Stimulated activated CD4-positive, alpha-beta T cell treated with anti-CD3 and anti-CD28 coated beads, Interleukin-4, amount 100 ng/mL, for 24 hours (primary cell): ENCODE measurements at places on chromosomes 2 and 18.

DNA sequence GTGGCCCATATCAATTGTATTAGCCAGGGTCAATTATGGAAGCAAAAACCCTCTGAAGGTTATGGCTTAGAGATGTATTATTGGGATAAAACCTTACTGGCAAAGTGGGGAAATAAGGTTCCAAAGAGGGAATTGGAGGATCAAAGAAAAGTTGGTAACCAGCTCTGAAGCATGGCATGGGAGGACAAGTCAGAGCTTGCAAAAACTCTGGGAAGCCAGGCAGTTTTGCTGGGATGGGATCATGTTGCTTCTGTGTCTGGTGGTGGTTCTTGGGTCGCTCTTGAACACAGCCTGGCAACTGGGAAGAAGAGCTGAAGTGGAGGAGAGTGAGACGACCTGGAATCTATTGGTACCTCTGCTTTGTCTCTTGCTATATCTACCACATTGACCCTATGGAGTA, 162.6 kb downstream of the PMAIP1 start:
- DNase-seq, result no peak

- no peak for DNase-seq
Observed at GRCh38 chr2:15749460-15750432, 158.1 kb downstream of the DDX1 start.

- DNase-seq, result no peak
Observed at GRCh38 chr2:58428096-58429013, 187.2 kb upstream of the FANCL start.

DNA sequence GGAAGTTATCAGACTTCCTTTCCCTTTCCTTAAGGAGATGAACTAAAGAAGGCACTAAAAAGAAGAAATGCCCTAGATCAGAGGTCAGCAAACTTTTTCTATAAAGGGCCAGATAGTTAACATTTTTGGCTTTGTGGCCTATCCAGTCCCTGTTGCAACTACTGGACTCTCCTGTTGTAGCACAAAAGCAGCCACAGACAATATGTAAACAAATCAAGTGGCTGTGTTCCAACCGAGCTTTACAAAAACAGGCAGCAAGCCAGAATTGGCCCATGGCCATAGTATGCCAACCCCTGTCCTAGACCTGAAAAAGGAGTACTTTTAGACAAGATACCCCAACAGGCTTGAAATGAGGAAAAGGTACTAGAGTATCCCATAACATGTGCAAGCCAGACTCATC, 10.9 kb downstream of the NHEJ1 start:
- no peak for DNase-seq

- no peak for DNase-seq
Observed at GRCh38 chr18:26386441-26386840, 160.2 kb downstream of the TAF4B start.

DNA sequence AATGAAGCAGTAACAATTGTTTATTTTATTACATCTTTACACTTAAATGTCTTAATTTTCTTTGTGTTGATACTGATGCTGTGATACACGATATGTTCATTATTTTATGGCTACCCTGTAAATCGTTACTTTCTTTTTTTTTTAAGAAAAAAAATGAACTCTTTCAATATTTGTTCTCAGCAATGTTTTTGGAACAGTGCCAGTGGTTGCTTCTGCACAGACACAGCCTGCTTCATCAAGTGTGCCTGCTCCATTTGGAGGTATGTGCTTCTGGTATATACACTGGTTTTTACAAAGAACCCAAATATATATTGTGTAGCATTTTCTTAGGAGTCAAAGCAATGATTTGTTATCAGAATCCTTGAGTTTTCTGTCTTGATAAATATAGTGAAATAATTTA, 62.2 kb upstream of the SCYGR2 start:
- DNase-seq, result no peak

DNA sequence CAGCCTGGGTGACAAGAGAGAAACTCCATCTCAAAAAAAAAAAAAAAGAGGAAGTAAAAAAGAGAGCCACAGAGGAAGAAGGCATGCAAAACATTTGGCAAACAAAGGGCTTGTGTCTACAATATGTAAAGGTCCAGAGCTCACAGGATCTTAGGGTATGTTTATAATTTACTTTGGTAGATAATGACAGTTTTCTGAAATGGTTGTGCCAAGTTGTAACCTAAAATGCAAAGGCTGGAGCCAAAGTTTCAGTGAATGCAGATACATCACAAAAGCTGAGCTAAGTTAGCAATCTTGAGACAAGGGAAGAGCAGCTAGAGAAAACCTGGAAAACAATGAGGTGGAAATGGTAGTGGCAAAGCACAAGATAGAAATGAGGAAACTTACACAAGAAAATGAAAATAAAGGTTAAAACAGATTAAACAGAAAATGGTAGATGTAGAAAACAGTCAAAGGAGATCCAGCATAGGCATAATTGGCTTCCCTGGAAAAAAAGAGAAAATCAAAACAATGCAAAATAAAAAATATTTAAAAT, 77.5 kb upstream of the HK2 start:
- DNase-seq, result no peak

DNA sequence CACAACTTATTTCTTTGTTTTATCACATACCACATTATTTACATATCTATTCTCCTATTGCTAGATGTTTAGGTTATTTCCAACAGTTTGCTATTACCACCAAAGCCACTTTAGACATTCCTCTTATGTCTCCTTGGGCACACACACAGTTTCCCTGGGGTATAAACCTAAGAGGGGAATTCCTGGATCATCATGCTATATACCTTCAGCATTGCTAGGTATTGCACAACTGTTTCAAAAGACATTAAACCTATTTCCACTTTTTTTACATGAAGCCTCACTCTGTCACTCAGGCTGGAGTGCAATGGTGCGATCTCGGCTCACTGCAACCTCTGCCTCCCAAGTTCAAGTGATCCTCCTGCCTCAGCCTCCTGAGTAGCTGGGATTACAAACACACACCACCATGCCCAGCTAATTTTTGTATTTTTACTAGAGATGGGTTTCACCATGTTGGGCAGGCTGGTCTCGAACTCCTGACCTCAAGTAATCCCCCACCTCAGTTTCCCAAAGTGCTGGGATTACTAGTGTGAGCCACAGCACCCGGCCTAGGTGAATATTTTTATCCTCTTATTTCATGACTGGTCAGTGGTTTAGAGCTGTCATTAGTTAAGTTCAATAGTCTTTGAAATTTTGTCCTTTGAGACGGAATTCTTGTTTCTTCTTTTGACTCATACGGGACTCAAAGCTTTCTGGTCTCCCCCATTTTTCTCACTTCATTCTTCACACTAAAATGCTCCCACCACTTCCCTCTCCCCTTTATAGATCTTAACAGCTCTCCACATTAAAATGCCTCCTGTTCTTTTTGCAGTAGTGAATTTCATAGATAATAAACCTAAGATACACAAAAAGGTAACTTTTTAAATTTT, 30.3 kb downstream of the SULT1C4 start:
- DNase-seq, result no peak

DNA sequence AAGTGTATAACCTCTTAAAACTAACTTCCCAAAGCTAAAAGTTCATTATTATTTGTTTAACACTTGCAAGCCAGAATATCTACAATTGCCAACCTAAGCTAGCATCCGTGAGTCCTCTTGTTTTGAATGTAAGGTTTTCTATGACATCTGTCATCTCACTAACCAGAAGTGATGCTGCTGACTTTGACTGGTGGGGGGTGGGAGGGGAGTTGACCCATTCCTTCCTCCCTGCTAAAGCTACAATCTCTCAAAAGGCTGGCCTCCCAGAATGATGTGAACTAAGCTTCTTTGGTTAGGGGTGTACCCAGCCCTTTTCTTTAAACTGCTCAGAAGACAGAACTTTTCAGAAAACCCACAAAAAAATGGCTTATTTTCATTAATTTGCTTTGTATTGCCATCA, 280.6 kb downstream of the ZEB2 start:
- DNase-seq, result no peak

- no peak for DNase-seq
Observed at GRCh38 chr2:186576614-186577013, 13.2 kb upstream of the ITGAV start.

DNA sequence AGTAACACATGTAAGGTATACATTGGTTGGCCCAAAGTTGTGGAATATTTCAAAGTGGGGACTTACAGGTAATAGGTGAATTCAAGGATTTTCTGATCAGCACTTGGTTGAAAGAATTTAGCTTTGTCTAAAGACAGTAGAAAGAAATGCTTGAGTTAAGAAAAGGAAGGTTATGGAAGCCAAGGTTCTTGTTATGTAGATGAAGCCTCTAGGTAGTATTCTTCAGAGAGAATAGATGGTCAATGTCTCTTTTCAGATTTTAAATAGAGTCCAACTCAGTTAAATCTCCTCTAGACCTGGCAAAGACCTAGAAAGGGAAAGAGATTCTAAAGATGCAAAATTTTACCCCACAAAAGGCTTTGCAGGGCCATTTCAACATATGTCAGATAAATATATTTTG, 157.4 kb downstream of the ANKRD30B start:
- DNase-seq, result no peak

DNA sequence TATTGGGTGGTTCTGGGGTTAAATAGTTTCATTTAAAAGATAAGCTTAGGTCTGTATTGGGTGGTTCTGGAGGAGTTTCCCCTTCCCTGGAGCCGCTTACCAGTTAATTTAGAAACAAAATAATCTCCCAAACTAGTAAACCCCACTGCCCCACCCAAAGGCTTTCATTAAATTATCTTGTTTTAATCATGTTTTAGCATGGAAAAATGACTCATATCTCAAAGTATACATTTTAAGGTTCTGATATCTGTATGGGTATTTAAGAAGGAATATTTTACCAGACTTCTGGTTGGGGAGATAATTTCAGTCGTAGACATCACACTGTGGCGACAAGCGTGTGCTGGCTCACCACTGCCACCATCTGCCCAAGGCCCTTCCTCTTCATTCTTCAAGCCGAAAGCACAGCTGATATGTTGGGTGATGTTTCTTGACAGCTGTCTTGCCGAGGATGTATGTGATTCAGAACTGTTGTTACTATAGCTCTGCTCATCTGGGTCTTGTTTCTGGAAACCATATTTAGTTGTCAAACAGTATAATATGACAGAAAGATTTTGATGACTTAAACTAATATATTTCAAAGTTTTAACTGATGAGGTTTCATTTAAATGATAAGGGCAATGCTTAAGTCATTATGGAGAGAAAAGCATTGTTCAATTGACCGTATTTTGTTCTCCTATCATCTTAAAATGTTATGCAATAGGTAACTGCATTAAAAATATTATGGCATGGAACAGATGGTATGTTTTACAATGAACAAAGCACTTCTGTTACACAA, 5.1 kb downstream of the FIGLA start:
- peak; percentile 20 for DNase-seq

DNA sequence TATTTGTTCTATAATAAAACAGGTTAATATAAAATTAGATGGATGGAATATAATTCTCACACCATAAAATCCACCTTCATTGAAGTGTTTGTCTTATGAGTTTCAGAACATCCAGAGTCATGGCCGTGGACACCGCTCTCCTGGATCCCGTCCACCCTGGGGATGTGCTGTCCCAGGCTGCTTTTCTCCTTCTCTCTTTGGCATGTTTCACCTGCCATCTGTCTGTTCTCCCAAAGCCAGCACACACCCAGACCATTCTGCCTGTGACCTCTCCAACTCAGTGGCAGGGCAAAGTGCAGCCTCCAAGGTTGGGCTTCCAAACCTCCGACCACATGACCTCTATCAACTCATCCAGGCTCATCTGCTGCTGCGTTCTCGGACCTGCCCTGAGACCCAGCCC, 104.7 kb downstream of the MYT1L start:
- DNase-seq, result no peak
